Activated CD8-positive, alpha-beta memory T cell treated with anti-CD3 and anti-CD28 coated beads for 36 hours (primary cell): ENCODE measurements at places on chromosomes 7 and 10. TPM values are rescaled to one million over a fixed set of nuclear protein-coding genes. Genes with fewer than 3 reads are reported as not detected.

CHRM2 gene
- total RNA-seq: not detected

TCERG1L gene
- total RNA-seq: 0.80 TPM

BUD23 gene
- 109 TPM for total RNA-seq

FLNC gene
- 0.02 TPM for total RNA-seq

CLIP2 gene
- total RNA-seq: 1.5 TPM

ASAH2B gene
- total RNA-seq: 8.8 TPM

CHST12 gene
- total RNA-seq: 6.3 TPM

C10orf143 gene
- total RNA-seq: 5.0 TPM
